RWPE1 (cell line): ENCODE measurements at places on chromosomes 5 and 9.
A peak's percentile ranks its signal among the peaks of the same experiment; 100 is the strongest.

DNA sequence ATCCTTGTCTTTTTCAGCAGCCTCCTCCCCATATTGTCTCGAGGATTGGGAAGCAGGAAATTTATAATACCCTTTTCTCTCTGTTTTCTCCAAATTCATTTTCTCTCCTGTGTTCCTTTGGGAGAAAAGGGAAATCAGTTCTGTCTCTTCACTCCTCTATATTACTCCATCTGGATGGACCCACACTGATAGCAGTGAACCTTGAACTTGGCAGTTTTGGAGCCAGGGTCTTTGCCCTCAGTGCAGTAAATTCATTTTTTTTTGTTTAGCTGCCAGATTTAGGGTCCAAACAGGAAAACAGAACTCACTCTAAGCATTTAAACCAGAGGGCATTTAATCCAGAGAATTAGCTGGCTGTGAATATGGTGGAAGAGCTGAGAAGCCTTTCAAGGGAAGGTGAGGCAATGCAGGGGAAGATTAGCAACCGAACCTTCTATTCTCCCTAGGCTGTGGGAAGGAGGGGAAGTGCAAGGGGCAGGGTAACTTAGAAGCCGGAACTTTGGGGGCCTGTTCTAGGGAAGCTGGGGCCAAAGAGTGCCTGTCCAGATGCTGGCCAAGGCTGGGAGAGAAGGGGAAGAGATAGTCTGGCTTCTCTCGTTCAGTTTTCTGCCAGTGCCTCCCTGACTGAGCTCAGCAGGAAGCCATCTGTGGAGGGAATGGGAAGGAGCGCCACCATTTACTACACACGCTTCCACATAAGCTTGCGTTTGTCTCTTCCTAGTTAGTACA lies 16.3 kb upstream of the NPR2 start:
- DNase-seq = no peak

DNA sequence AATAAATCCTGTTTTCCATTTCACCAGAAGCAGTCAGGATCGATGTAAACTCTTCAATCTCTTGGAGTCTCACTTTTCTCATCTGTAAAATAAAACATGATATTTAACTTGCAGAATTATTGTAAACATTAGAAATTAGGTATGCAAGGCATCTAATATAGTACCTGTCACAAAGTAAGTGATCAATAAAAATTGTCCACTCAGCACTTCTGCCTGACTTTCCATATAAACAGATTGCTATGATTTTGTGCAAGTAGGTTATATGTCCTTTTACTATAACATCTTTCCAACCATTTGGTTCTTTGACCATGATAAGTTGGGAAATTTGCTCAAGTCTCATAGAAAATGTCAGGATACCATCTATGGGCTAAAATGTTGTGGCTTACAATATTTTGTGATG lies 148.8 kb upstream of the MTAP start:
- no peak for DNase-seq

DNA sequence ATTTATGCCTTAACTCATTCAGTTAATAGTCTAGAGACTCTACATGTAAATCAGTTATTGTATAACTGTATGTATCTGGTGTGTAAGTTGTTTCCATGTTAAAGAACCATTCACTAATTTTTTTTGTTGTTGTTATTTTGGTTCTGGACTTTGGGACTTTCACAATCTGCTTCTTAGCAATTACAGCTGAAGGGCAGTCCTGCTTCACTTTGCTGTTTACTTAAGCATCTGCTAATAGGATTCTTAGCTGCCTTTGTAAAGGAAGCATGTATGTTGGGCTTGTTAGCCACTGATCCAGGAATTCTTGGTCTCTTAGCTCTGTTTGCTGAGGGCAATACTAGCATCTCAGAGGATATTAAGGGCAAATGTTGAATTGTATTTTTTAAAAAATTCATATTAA lies 97.0 kb downstream of the FOCAD start:
- DNase-seq = no peak

GRCh38 chr5:16674750-16675149 lies 58.0 kb upstream of the RETREG1 start:
- DNase-seq = peak; percentile 34

GRCh38 chr9:134348404-134349155 lies 22.3 kb downstream of the RXRA start:
- no peak for DNase-seq

DNA sequence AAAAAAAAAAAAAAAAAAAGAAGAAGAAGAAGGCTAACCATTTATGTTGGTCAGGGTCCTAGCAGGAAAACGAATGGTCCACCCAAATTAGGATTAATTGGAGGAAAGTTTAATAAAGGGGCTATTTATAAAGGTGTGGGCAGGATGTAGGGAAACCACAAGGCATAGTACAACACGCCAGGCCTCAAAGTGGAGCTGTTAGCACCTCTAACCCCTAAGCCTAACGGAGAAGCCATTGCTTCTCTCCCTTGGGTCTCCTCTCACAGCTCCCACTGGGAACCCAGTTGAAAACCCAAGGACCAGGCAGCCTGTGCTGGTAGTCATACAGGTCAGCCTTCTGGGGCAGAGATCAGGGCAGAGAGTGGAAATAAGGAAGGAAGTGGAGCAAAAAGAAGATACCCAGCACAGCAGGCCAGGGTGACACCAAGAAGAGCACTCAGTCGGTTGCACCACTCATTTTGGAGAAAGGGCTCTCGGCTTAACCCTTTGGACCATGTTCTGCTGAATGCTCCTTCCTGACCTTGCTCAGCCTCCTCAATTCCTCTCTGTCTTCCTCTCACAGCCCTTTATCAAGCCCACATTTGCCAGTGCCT lies 8.8 kb upstream of the GLIPR2 start:
- DNase-seq = no peak

DNA sequence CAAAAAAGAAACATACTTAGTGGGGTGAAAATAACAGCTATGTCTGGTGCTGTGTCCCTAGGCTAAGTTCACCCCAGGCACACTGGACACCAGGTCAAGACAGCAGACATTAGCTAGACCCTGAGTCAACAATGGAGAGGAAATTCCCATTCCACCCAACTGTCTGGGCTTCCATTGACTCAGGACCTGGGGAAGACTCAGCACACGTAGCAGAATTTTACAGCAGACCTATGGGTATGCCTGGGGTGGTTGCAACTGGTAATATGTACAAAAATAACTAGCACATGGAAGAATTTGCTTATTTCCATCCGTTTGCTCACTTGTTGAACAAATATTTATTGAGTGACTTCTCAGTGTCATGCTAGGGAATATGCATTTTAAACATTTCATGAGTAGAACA lies 117.0 kb downstream of the GAS1 start:
- DNase-seq = no peak

DNA sequence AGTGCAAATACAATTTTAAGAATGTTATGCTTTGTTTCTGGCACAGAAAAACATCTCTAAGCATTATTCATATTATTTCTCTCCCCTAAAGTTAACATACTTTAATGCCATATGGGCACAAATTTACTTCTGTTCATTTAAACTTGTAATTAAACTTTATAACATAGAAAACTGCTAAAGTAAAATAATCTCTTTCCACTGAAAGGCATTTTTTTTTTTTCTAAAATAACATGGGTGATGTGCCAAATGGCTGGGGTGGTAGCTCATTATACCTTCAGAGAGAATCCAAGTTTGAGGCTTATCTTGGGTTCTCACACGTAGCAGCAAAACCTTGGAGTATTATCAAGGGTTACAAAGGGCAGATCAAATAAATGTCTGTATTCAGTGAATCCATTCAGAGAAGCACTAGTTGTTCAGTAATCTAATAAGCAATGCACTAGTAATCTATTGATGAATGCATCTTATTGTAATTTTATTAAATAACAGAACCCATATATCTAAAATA lies 257.6 kb upstream of the POU5F2 start:
- DNase-seq = no peak

DNA sequence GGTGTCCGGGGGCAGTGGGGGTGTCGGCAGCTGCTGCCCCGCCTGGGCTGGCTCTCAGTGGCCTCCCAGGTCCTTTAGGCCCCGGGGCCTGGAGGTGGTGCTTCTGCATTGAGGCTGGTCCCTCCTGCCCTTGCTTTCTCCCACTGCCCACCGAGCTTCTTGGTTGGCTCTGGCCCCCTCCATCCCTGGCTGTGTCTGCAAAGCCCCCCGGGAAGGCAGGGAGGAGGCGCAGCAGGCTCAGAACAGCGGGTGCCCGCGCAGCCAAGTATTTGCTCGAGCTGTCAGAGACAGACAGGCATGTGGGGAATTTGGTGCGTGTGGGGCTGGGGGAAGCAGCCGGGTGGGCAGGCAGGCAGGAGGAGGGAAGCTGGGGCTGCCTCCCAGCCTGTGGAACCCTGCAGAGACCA lies 11.5 kb downstream of the CXXC5 start:
- DNase-seq = no peak

DNA sequence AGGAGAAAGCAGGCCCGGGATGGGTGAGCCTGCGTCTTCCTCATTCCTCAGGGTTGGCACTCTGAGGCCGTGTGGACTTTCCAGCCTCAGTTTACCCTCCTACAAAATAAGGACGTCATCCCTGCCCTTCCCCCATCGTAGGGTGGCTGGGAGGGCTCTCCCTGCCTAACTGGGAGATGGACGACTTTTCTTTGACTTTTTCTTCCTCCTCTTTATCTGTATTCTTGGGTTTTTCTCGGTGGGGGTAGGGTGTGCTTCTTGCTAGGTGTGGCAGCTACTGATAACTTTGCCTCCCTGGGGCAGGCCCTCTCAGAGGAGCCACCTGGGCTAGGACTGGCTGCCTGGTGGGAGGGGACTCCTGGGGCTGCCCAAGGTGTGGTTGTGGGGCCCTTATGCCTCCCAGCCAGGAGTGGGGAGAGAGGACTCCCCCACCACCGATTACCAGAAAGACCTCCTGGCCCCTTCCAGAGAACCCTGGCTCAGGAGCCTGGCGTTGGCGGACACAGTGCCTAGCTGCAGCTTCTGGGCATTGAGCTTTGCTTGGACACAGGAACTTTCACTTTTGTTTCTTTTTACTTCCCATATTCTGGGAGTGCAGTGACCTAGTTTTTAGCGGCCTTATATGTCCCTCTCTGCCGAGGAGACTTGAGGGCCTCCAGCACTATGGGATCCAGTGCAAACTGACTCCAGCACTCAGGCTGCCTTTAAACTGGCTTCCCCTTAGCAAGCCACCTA lies 6.1 kb downstream of the GLIPR2 start:
- DNase-seq = no peak

- DNase-seq = no peak
These were observed 66.9 kb downstream of the TLR4 start for GRCh38 chr9:117771136-117771535.

- peak; percentile 88 for DNase-seq
These were observed 124.4 kb downstream of the SSBP2 start for GRCh38 chr5:81626524-81626923.

DNA sequence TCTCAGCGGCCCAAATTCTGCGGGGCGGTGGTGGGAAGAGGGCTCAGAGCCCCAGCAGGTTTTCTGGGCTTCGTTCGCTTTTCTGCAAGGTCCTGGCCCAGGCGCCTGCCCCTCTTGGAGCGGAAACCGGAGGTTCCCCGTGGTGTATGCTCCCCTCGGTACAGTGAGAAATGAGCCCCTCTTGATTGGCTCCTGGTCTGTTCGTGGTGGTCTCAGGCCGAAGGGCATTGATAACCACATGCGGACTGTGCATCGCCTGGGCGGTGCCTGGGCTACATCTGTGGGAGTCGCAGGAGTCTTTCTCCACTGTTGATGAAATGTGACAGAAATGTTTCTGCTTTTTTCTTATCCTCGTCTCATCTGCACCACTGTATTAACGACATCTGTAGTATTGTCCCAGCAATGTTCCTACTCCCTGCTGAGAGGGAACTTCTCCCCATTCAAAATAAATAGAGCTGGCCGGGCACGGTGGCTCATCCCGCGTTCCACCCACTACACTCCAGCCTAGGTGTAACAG lies 682 bp downstream of the MAN1B1 start:
- no peak for DNase-seq

DNA sequence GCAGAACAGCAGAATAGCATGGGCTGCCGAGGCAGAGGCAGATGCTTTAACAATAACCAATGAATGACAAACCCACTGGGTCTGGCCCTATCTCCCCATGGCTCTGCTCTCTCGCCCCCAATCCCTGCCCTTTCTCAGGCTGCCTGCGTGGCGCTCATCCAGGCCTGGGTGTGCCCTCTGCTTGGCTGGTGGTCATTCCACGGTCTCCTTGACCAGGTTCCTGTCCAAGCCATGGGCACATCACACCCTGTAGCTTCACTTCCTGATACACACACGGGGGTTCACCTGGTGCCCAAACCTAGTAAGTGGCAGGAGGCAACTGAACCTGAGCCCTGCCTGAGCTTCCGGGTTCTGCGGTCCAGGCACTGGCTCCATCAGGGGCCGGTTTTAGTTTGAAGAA lies 87.6 kb downstream of the DAP start:
- DNase-seq = no peak

DNA sequence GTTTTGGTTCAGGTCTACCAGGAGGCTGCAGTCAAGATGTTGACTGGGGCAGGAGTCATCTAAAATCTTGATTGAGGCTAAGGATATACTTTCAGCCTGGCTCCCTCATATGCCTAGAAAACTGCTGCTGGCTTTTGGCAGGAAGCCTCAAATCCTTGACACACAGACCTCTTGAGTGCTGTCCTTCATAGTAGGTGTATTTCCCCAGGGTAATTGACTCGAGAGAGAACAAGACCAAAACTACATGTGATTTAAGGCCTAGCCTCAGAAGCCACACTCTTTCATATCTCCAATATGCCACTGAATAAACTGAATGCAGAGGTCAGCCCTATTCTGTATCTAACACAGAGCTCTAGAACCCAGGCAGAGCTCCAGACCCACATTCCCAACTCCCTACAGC lies 402.3 kb upstream of the ADAMTS16 start:
- no peak for DNase-seq

GRCh38 chr9:119137479-119137878 lies 231.8 kb downstream of the BRINP1 start:
- DNase-seq = no peak

GRCh38 chr5:150783422-150783928 lies 4.9 kb downstream of the SMIM3 start:
- DNase-seq = peak; percentile 88

DNA sequence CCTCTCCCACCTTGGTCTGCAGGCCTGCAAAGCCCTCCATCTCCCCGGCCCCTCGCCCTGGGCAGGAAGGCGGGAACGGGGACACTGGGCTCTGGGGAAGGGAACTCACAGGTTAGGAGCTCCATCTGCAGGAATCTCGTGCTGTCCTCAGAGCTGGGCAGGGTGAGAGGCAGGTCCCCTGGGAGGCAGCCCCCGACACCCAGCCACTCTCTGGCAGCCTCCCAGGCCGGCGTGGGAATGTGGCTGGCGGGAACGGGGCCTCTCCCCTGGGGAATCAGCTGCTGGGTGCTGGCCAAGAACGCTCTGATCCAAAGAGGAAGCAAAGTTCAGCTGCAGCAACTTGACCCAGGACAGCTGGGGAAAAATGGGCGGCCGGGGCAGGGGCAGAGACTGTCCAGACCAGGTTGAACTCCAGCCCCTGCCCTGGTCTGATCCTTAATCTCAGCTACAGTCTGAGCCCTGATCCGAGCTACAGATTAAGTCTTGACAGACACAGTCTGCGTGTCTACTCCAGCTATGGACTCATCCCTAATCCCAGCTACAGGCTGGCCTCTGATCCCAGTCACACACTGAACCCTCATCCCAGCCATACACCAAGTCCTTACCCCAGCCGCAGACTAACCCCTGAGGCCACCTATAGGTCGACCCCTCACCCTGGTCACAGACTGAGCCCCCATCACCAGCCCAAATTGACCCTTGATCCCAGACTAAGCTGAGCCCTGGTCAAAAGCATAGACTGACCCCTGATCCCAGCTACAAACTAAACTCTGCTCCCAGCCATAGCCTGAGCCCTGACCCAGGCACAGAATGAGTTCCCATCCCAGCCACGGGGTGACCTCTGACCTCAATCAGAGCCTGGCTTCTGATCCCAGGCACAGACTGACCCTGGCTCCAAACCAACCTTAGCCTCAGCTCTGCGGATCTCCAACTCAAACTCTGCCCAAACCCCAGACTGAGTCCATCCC lies 37.3 kb upstream of the EGFL7 start:
- DNase-seq = peak; percentile 88

GRCh38 chr5:171483551-171484135 lies 64.2 kb downstream of the FGF18 start:
- DNase-seq = no peak
